ENCODE measurements at places on chromosomes 5 and 9.

DNA sequence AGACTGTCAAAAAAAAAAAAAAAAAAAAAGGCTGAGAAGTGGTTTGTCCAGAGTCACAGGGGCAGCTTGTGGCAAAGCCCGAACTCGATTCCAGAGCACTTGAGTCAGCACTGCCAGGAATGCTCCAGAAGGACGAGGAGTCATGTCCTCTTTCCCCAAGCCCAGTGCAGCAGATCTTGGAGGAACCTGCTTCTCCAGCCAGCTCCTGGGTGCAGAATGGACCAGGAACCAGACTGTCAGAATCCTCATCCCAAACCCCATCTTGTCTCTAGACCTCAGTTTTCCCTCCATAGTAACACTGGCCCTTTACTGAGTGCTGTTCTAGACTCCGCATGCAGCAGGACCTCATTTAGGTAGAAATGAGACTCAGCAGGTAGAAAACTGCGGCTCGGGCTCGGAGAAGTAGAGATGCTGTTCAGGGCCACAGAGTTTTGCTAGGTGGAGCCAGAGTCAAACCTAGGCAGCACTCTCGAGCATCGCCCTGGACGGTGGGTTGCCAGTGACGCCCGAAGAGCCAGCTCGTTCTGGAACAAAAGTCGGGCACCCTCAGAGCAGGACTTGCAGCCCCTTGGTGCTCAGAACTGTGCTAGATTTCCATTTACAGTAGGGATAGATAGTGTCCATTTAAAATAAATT is 15.4 kb downstream of the CD74 start:
- DNase-seq = no peak

GRCh38 chr9:93051680-93052089 is 6.8 kb upstream of the SUSD3 start:
- DNase-seq = no peak

DNA sequence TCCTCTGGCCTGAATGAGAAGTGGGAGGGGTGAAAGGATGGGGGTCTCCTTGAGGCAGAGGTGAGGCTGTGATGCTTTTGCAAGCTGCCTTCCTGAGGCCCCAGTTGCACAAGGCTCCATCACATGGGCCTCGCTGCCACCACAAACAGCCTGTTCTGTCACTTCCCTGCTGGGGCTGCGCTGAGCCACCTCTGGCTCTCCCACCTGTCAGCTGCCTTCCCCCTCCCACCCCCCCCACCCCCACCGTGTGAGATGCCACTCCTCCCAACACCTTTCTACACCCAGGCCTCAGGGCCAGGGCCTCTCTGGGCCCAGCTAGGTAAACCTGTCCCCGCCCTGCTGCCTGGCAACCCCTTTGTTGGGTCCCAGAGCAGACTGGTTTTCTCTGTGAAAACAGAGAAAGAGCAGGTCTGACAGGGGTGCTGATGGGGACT is 4.5 kb upstream of the PDLIM4 start:
- no peak for DNase-seq

GRCh38 chr5:171762021-171762608 is 23.5 kb upstream of the SMIM23 start:
- no peak for DNase-seq

GRCh38 chr5:147017621-147018020 is 139.1 kb upstream of the PPP2R2B start:
- DNase-seq = no peak

GRCh38 chr5:135450952-135451351 is 1.2 kb downstream of the TIFAB start:
- no peak for DNase-seq

DNA sequence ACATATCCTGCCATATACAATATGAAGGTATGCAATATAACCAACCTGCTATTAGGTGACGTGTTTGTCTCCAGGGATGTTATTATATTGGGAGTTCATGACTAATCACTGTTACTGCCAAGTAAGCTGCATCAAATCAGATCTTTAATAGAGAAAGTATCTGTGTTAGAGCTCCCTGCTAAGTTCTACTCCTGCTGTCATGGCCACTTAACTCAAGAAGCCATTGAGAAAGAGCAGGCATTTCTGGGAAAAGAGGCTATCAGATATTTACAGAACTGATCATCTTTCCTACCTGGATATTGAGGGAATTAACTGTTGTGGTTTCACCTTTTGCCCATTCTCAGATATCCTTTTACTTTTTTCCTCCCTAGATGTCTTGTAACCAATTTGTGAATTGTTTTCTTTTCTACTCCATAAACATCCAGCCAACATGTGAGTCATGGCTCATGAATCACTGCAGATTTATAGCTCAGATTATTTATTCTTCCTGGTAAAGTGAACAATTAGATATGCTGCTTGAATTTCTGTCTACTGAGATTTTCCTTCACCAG is 634.8 kb upstream of the FAM174A start:
- no peak for DNase-seq

GRCh38 chr9:98006127-98006796 is 23.1 kb downstream of the ANP32B start:
- DNase-seq = no peak

GRCh38 chr5:89445106-89445745 is 562.2 kb upstream of the MEF2C start:
- no peak for DNase-seq

DNA sequence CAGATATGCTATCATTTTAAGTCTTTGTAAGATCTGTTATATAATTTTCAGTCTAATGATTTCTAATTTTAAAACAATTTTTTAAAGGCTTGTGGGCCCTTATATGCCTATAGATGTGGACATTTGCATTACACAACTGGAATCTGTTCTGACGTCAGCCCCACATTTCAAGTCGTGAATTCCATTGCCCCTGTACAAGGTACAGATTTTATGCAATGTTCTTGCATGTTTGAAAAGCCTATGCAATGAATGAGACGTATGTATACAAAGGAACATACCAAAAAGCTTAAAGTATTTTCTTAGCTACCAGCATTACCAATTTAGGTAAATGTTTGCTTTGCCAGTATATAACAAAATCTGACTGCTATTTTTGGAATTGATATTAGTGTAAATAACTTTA is 77.2 kb downstream of the ITGA1 start:
- no peak for DNase-seq

DNA sequence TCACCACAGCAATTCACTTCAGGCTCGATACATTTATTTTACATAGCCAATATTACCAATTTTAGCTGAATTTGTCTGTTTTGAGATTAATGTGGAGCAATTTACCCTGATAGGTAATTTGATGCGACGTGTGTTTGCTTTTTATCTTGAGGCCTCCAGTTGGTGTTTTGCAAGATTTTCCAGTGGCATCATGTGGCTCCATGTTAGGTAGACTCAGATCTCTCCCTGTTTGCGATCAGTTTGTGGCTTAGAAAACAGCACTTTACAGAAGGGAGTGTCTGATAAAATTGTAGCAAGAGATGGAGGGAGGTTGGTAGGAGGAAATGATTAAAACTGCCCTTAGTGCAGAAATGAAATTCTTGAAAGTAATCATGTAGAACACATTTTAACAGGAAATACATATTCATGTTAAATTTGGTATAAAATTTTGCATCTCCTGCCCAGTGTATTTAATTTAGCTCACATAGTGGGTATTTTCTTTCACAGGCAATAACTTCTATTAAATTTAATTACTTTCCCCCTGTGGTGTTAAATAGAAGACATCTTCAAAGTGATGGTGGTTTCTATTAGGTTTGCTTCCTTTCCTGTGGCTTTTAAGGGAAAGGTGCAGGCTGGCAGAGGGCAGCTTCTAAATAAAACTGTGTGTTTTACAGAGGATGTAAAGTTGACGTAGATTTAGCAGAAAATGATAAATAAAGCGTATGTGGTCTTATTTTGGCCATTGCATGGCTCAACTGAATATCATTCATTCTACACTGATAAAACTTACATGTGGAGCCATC is 135.8 kb downstream of the KDM4C start:
- no peak for DNase-seq

DNA sequence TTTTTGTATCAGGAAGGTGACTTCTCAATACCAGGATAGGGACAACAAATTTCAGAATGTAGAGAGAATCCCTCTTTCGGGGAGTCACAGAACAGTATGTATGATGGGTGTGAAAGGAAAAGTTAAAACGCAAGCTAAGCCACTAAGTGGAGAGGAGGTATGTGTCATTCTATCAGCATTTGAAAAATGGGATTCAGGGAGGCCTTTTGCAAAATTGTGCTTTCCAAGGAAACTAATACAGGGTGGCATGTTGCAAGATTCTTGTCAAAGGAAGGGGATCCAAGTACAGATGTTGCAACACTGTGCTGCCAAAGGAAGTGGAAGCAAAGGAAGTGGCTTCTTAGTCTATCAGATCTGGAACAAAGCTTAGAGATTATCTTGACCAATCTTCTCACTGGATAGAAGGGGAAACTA is 12.6 kb upstream of the TNIP1 start:
- no peak for DNase-seq

DNA sequence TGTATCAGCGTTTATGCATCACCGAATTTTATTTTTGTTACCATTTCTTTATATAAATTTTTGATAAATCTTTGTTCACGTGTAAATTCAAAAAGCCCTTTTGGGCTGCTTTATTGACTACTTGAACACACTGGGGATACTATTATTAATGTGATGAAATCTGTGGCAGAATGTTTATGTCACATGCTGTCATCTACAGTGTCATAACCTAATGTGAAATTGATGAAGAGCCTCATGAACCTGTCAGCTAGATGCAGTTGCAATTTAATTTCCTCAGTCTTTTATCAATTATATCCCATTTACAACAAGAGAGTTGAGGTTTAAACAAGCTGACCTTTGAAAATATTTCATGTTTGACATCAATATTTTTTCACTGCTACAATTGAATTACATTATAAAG is 1100.4 kb upstream of the COX7C start:
- no peak for DNase-seq

DNA sequence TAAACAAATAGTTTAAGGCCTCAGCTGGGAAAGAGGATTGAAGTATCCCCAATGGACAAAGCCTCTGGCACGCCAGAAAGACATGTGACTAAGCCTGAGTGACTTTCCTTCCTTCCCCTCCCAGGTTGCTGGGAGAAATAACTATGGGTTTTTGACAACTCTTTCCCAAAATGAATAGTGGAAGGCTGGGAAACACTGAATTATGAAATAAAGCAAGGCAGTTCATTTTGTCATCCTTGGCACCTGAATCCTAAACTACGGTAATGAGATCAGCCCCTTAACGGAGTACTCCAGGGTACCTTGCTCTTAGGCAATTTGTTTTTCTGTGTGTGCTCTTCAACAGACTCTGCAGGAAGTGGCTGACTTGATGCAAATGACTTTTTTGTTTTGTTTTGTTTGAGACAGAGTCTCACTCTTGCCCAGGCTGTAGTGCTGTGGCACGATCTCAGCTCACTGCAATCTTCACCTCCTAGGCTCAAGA is 75.2 kb downstream of the LMNB1 start:
- DNase-seq = no peak

DNA sequence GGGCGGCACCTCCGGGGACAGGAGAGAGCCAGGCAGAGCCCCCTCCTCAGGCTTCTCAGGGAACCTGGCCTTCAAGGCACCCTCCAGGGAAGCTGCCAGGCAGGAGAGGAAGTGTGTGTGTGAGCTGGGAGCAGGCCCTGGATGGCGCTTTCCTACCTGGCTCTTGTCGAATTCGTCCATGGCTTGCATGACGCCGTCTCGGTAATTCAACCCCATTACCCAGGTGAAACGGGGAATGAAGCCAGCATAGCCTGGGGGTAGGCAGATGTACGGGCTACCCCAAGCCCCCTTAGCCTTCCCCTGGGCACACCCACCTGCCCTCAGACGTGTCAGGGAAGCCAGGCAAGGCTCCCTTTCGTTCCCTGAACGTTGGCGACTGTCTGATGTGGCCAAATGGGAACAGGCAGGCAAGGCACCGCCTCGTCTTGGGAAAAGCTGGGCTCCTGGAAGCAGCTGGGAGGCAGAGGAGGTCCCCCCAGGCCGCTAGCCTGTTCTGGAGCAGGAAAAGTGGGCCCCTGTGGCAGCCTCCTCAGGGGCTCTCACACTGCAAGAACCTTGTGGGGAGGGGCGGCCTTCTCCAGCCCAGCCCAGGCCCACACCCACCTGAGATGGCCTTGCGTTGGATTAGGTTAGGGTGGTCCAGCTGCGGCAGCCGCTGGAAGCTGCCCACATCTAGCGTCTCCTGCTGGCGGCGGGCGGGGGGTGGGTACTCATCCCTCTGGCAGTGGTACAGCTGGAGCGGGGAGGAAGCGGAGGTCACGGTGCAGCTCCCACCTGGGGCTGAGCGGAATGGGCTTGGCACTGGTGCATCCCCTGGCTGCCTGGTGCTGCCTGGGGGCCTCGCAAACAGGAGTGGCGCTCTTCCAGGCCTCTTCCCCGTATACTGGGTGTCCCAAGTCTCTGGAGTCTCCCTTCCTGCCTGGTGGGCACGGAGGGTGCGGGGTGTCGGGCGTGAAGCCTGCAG is 3.7 kb downstream of the TUBB4B start:
- DNase-seq = no peak

GRCh38 chr5:28542987-28543386 is 1504.6 kb upstream of the CDH9 start:
- no peak for DNase-seq

GRCh38 chr9:104009826-104010225 is 84.3 kb upstream of the SMC2 start:
- DNase-seq = no peak

GRCh38 chr5:58491216-58491892 is at the start of gene GAPT:
Gene GAPT (plus strand): TSS chr5:58491435. CDS start chr5:58494537, 3,102 bp downstream.
- DNase-seq = no peak

- DNase-seq = no peak
These were observed 677.0 kb downstream of the TAF11L14 start for GRCh38 chr5:18311266-18311665.

DNA sequence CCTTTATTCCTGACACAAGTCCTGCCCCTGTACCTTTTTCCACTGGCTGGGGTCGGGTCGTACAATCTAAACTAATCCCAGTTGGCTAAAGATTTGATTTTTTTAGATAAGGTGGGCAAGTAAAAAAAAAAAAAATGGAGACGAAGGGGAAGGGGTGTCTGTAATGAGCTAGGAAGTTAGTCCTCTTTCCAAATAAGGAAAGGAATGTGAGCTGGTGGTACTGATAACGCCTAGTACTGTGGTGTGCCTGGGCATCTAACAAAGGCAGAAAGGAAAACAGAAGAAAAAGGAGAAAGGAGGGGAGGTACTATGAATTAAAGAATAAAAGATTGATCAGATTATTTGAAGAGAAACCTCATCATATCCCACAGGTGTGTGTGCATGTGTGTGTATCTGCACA is 21.3 kb downstream of the PRDM9 start:
- DNase-seq = no peak

DNA sequence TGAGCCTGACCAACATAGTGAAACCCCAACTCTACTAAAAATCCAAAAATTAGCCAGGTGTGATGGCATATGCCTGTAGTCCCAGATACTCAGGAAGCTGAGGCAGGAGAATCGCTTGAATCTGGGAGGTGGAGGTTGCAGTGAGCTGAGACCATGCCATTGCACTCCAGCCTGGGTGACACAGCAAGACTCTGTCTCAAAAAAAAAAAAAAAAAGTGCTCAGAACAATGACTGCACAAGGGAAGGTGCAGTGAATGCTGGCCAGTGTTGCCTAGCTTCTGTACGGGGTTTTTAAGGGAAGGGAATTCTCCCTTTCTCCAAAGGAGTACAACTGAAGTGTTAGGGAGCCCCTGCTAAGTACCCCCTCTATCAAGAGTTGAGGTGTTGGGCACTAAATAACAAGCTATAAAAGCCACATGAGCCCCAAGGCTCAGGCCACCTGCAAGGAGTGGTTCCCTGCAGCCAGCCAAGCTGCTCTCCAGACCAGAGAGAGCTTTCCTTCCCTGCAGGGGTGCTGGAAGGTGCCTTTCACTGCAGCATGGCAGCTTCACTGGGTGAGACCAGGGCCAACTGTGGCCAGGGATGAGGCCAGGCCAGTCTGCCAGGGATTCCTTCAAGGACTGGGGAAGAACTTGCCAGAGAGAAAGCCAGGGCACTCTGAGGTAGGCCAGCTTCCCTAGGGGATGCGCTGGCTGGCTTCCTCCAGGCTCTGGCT is 14.8 kb downstream of the GADD45G start:
- DNase-seq = no peak

GRCh38 chr5:153276151-153276550 is 214.3 kb upstream of the GRIA1 start:
- no peak for DNase-seq
